ENCODE measurements at places on chromosomes 13 and 19.

DNA sequence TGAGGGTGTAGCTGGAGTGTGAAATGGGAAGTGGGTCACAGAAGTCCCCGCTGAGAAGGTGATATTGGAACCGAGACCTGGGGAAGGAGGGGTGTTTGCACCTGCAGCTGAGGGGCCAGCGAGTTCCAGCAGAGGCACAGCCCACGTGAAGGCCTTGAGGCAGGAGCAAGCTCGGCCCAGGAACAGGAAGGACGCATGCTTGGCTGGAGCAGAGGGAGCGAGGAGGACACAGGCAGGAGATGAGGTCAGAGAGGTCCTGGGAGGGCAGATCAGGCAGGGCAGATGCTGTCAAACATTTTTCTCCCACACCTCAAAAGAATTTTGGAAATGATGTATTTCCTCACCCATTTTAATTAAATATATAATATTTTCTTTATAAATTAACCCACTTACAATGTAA is 9.3 kb downstream of the ZNF415 start:
- no peak for DNase-seq

GRCh38 chr13:42597505-42597904 is 23.6 kb downstream of the TNFSF11 start:
- no peak for DNase-seq

- DNase-seq: no peak
These were observed 33.5 kb upstream of the PABPC3 start for GRCh38 chr13:25062479-25062878.

- DNase-seq: no peak
These were observed 97.6 kb upstream of the SERP2 start for GRCh38 chr13:44276061-44276460.

DNA sequence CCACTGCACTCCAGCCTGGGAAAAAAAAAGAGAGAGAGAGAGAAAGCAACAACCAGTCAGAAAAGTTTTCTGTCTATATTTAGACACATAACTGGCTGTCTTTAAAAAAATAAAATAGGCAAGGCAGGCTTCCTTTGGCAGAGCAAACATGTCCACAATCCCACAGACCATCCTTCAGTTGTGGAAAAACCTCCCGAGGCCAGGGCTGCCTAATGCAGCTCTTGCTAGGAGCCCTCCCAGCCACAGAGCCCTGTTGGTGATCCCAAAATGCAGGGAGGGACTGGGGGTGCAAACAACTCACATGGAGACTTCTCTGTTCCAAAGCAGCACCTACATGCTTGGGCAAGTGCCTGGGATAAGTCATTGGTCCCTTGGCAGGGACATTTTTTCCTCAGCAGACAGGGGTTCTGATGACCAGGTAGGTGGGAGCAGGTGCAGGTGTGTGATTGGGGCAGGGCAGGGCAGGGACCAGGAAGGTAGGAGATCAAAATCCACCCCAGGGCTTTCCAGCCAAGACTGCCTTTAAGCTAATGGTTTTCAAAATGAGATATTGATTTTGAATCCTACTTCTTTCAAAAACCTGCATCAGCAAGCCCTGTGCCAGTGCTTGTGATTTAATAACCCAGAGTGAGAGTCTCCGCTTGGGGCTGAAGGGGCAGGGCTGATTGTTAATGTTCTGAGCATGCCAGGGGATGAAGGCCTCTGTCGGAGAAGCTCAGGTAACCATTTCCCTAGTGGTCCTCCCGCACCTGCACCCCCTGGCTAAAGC is 178.5 kb downstream of the USP12 start:
- DNase-seq: no peak

- DNase-seq: no peak
These were observed 52.0 kb downstream of the DIAPH3 start for GRCh38 chr13:60111691-60112090.

- no peak for DNase-seq
These were observed 316.7 kb upstream of the KLHL1 start for GRCh38 chr13:70424928-70425327.

DNA sequence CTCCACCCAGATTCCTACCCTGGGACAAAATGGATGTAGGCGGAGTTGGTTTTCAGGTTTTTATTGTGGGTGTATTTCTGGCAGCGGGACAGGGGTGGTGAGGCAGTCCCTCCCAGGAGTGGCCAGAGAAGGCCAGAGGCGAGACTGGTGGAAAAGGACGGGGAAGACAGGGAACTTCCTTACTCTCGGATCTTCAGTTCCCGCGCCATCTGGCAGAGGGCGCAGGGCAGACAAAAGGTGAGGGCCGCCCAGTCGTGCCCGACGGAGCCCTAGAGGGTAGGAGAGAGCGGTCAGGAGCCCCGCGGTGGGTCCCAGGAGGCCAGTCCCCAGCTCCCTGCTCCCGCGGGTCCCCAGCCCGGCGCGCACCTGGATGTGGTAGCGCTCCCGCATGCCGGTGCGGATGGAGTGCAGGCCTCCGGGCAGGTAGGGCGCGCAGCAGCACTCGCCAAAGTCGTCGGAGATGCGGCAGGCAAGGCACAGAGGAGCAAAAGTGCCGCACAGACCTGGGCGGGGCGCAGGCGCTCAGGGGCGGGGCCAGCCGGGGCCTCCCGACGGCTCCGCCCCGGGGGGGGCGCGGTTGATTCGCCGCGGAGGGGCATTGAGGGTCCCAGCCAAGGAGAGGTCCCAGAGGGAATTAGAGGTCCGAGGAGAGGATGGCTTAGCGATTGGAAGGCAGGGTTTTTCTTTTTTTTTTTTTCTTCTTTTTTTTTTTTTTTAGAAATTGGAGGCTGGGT is 3.0 kb downstream of the CNFN start:
- no peak for DNase-seq

DNA sequence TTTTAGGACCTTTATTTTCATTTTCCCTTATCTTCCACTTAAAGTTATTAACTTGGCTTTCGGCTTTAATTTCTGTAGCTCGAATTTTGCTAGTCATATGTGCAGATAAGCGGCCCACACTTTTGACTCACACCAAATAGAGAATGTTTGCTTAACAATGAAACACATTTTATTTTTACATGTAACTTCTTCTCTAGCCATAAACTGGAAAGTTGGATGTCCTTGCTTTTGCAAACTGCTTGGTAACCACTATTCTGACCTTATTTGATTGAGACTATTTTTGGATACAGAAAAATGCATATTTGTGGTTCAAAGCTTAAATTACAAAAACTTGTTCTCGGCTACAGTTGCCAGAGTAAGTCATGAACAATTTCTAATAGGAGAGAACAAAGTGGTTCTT is 600.0 kb downstream of the KCTD12 start:
- no peak for DNase-seq

DNA sequence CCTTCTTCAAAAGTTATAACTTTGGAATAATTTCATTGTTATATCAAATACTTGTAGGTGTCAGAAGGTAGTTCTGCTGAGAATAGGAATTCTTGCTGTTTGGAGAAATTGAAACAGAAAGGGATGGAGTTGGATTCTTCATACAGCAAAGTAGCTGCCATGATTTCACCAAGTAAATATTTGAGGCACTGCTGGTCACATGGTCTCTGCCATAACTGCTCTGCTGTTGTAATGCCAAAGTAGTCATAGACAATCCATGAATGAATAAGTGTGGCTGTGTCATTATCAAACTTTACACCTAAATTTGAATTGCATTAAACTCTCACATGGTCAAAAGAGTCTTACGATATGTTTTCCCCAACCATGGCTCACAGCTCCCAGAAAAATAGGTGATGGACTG is 308.6 kb downstream of the GPC6 start:
- no peak for DNase-seq

GRCh38 chr13:28455580-28456194 is 39.2 kb downstream of the FLT1 start:
- no peak for DNase-seq

DNA sequence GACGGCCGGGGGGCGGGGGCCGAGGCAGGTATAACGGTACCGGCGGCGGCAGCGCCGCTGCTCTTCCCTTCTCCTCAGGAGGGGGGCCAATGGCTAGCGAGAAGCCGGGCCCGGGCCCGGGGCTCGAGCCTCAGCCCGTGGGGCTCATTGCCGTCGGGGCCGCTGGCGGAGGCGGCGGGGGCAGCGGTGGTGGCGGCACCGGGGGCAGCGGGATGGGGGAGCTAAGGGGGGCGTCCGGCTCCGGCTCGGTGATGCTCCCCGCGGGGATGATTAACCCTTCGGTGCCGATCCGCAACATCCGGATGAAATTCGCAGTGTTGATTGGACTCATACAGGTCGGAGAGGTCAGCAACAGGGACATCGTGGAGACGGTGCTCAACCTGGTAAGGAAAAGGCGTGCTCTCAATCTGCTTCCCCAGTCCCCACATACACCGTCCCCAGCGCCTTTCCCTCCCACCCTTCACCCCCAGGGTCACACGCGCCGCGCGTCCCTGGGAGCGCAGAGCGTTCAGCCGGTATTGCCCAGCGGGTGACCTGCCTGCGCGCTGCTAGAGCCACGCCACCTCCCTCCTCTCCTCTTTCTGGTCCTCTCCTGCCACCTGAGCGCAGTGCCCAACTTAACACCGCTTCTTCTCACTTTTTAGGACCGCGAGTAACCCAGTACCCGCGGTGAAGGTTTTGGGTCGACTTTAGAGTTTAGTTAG is 814 bp downstream of the NBEA start:
- DNase-seq: no peak

DNA sequence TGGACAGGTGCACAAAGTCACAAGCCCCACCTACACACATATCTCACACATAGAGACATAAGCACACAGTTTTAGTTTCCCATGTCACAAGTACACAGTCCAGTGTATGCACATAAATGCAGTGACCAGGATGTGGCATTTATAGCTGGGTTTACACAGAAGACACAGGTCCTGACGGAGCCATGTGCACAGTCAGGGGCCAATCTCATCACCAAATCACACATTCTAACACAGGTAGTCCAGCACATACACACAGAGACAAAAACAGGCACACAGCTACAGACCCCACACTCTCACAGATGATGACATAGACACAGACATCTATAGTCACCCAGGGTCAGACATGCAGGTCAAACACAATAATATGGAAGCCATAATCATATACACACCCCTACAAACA is 2.1 kb downstream of the NUMBL start:
- no peak for DNase-seq

DNA sequence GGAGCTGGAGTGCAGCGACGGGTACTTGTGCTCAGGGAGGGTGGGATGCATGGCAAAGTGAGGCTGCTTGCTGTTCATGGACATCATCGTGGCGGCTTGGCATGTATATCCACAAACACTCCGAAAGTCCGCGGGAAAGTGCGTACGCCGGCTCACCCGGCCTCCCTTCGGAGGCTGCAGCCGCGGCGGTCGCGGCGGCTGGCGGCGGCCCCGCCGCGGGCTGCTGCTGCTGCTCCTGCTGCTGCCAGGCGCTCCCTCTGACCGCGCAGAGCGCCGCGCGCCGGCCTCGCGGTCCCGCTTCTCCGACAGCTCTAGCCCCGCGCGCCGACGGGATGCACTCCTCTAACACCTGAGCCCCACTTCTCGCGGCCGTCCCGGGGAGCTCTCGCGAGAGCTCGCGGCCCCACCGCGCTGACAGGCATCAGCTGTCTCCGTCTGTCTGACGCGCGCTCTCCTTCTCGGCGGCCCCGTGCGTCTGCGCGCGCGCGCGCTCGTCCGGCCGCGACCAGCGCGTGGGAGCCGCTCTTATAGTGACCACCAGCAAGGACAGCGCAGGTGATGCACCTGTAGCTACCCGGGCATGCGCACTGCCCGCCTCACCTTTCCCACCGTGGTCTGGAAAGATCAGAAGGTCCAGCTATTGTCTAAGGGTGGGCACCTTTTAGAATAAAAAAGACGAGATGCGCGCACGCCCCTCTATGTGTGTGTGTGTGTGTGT is at the start of gene POU4F1:
POU4F1 (minus strand) TSS at position 313 of the 718 bp plus-strand sequence; CDS start at position 87, 226 bp downstream.
- DNase-seq: peak; percentile 95

- no peak for DNase-seq
These were observed 518.2 kb upstream of the HTR2A start for GRCh38 chr13:47415048-47415447.

- no peak for DNase-seq
These were observed 59.8 kb downstream of the TSHZ3 start for GRCh38 chr19:31289381-31289880.

DNA sequence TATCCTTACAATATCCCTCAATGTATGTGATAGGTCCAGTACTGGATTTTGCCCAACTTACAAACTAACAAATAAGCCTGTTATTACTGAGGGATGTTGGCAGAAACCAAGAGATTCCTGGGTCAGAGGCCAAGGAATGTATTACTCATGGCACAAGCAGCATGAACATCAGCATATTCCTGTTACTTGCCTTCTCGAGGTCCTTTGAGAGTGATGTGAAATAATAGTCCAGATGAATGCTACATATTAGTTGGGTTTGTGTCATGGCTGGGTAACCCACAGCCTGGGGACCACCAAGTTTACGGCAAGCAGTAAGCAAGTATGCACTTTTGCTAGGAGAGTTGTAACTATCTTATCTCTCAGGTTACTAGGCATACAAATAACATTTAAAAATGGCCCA is 384.5 kb upstream of the GPC6 start:
- DNase-seq: no peak

Data from CMK (cell line).